DND-41 (cell line): ENCODE measurements at places on chromosomes 7 and 10.

DNA sequence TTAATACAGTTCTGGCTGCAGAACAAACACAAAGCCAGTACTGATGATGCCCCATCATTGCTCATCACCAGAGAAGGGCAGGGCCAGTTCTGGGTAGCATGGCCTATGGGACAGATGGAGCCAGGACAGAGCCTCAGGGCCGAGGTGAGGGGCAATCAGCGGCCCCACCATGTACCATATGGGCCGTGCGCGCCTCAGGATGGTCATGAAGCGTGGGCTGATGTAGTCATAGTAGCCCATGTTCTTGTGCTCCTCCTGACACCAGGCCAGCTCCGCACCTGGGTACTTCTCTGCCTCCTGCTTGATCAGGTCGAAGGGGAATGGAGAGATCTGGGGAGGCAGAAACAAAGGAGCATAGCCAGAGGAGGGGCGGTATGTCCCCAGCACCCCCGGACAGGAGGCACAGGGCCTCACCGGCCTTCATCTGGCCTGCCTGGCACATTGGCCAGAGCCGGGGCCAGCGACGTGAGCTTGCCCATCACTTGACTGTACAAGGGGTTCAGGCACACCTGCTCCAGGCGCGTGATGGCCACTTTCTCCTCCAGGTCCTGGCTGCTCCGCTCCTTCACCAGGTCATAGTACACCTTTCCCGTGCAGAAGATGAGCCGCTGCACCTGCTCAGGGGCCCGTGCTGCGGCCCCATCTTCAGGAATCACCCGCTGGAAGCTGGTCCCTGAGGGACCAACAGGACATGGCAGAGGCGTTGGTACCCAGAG, 26.1 kb downstream of the OGDHL start:
- DNase-seq = no peak

DNA sequence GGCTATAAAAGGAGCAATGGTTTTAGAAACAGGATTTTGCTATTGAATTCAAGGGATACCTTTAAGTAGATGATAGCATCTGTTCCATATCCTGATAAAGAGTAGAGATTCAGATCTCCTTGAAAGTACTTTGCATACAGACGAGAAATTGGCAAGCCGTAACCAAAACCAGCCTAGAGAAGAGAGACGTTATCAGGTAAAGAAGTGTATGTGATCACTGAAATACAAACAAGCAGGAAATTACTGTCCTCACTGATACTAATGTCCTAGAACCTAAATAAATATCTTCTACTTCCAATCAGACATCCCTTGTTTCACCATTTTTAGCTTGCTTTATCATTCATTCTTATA, 9.4 kb downstream of the PDK4 start:
- DNase-seq = no peak

DNA sequence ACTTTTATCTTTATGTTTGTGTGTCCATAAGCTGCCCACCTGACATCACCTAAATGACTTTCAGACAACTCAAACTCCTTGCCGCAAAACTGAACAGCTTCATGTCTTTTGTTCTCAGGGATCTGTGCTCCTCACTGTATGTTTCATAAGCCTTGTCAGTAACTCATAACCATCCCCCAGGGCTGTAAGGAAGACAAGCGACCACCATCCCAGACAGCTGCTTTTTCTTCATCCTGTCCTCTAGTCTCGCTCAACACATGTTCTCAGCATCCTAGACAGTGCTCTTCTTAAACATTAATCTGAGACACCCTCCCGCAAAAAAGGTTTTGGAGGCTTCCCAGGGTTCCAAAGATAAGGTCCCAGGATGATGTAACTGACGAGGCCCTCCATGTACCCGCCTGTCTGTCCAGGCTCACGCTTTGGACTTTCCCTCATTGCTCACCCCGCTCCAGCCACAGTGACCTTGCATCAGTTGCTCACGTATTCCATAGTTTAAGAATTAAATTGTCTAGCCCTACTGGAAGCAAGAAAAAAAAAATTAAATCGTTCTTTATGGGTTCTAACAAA, 69.8 kb downstream of the MAP3K8 start:
- no peak for DNase-seq

DNA sequence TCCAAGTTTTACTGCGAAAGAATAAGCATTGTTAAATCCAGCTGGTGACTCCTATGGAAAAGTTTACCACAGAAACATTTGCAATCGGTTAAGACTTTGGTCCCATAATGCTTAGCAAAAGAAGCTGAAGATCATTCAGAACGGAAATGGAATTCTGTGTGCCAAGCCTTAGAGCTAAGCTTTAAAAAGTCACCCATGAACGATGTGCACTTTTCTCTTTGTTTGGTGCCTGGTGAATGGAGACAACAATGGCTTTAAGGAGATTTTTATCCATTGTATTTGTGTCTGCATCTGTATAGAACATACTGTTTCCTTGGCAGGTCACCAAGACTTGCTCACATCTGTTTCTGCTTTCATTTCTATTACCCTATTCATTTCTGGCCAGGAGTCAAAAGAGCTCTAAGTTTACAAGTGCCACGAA, 26.3 kb upstream of the COL1A2 start:
- no peak for DNase-seq

DNA sequence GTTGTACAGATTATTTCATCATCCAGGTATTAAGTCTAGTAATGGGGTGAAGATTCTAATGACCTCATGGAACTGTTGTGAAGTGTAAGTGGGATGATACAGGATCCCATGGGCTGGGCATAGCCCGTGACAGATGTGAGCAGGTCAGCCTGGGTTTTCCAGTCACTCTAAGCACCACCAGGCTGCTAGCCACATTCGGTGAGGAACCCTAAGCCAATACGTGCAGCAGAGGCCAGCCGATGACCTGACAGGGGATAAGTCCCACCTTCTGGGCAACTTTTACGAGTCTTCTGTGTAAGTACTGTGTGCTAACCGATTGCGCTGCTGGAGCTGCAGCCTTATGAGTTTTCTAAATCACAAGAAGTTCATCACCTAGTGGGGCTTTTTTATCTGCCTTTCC, 7.3 kb downstream of the ZNF503 start:
- no peak for DNase-seq

GRCh38 chr10:30868611-30869010, 163.1 kb downstream of the ZNF438 start:
- no peak for DNase-seq

- DNase-seq = no peak
These were observed 638.1 kb upstream of the POT1 start for GRCh38 chr7:125567686-125568085.

- DNase-seq = no peak
These were observed 153.3 kb downstream of the WDR37 start for GRCh38 chr10:1209355-1209979.

- DNase-seq = no peak
These were observed 54.1 kb downstream of the PTPRN2 start for GRCh38 chr7:158533386-158534133.

- no peak for DNase-seq
These were observed 274.2 kb upstream of the HABP2 start for GRCh38 chr10:113278664-113279063.

GRCh38 chr7:54897891-54898290, 120.9 kb upstream of the EGFR start:
- DNase-seq = no peak

GRCh38 chr10:31340343-31340742, 21.3 kb downstream of the ZEB1 start:
- DNase-seq = no peak

DNA sequence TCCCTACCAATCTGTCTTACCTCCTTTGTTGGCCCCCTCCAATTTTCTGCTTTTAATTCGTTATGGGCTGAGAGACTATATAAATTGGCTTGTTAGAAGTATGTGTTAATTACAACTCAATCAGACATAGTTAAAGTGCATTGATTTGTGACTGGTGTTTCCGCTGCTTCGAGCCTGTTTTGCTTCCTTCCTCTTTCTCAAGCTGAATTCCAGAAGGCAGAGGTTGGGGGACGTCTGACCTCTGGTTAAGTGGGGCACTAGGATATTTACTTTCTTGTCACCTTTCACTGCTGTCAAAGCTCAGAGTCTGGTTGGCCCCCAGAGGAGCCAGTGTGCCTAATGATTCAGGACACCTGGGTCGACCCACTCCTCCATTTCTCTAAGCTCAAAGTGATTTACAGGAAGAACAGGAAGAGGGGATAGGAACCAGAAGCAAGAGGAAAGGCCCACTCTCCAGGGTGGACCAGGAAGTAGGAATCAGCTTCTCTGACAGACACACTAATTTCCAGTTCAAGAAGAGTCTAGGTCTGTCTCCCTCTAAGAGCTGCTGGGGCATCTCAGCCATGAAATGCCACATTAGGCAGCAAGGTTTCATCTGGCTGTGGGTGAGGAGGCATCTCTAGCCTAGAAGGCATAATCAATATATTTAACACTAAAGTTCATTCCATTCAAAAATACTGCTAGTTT, 397.2 kb upstream of the NPVF start:
- no peak for DNase-seq

GRCh38 chr10:111186358-111186757, 109.5 kb downstream of the ADRA2A start:
- no peak for DNase-seq

DNA sequence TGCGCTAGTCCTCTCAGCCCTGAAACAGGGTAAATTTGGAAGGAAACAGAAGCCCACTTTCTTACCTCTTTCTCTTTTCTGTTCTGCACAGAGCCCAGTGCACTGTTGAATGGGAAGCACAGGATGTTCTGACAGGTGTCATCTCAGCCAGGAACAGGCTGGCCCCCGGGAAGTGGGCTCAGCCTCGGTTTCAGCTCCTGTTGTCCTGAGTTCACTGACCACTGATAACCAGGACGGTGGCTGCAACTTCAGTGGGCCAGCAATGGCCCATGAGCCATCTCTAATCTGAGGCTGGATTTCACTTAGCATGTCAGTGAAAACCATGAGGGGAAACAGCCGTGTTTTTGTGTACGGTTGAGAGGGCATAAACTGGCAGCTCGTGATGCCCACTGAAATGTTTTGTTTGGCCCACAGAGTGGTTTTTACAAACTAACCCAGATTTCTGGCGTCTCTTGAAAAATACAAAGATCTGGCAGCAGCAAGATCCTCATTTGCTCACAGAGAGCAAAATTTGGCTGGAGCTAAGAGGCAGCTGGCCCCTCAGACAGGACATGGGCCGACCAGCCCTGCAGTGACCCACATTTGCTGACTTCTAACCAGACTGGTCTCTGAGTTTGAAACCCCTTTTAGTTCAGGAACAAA, 455.9 kb downstream of the PAXIP1 start:
- no peak for DNase-seq

DNA sequence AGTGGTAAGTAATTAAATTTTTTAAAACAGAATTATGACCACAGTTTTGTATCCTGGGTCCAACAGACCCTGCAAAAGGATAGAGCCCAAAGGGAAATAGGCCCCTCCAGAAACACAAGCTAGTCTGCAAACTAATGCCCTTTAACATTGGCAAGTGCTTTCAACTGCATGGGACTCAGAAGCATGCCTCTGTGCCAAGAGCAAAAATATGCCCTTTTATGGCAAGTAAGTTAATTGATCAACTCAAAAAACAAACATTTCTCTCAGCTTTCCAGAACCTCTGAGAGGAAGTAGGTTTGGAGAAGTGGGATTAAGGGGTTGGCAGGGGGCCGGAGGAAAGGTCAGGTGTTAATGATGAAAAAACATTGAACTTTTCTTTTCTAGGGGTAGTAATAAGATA, 186.6 kb upstream of the PRSS1 start:
- DNase-seq = no peak

GRCh38 chr10:17062955-17063484, 66.6 kb downstream of the CUBN start:
- DNase-seq = peak; percentile 31

- DNase-seq = peak; percentile 30
These were observed 11.1 kb upstream of the CRTAC1 start for GRCh38 chr10:98041352-98042043.

- DNase-seq = no peak
These were observed 162.8 kb upstream of the TNRC18 start for GRCh38 chr7:5586279-5586962.

GRCh38 chr10:117530791-117531190, 11.8 kb upstream of the EMX2 start:
- DNase-seq = no peak

DNA sequence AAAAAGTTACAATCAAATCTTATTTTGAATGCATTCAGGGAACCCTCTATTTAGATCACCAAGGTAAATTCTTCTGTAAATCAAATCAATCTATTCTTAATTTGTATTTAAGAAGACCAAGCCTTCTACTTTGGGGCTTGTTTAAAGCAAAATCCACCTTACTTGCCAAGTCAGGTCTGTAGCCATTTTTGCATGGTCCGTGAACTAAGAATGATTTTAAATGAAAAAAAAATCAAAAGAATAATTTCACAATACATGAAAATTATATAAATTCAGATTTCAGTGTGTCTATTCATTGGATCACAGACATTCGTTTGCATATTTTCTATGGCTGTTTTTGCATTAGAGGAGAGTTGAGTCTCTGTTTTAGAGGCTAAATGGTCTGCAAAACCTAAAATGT, 59.4 kb downstream of the SYPL1 start:
- no peak for DNase-seq

DNA sequence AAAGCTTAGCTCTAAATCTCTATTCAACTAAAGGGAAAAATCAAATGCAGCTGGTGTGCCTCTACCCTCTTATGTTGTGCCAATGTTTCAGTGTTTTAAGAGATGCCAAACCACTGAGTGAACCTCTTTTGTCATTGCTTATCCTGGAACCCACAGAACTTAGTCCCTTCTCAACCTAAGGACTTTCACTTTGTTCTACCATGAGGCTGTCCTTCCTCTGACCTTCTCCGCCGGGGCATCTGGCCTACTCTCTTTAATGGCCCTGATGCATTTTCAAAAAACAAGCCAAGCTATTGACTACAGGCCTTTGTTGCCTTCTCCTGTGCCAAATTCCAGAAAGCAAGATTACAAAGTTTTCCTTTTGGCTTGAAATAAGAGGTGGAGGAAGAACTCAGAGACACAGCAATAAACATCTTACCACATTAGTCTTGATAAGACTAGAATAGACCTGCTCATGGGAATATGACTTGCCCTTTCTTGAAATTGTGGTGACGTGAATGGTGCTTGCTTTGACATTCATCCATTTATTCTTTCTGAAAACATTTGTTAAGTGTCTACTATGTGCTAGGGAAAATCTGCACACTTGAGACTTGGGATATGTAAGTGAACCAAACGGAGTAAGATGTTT, 253.2 kb upstream of the SMIM30 start:
- no peak for DNase-seq

GRCh38 chr7:36736899-36737211, 12.6 kb upstream of the AOAH start:
- DNase-seq = no peak

DNA sequence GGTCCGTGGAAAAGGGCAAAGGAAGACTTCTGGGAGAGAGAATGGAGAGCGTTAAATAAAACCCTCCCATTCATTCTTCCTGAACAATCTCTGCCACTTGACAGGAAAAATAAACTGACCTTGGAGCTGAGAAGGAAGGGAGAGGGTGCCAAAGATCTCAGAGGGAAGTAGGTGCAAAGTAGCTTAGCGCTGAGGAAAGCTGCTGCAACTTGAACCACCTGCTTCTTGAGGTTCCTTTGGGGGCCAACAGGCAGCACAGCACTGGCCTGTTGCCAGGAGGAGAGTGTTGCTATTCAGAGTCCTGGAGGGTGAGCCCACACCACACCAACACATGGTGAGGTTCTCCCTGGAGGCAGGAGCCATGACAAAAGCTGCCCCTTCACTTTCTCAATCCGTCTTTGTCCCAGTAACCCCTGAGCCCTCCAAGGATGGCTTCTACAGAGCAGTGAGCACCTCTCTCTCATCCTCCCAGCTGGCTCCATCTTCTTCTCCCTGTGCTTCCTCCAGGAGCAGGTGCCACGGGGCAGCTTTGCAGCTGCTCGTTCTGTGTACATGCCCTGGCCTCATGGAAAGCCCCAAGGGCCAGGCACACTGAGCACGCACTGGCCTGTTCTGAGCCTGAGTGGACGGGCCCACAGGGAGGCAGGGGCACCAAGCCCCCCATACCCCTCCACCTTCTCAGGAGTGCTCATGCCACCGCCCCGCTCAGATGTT, 101.3 kb downstream of the STRA8 start:
- no peak for DNase-seq
